ENCODE measurements at places on chromosomes 12 and 14.

DNA sequence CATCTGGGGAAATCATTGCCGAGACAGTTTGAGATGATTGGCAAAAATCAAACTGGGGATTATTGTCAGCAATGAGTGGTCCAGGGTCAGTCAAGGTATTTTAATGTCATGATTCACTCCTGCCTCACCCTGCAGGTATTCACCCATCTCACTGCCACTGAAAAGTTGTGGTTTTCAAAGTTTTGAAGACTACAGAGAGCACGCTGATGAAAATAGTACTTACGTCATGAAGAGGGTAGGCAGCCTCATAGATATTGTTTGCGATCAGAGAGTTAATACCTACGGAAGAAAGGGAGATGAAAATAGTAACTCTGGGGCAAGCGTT lies 138.0 kb downstream of the ANO2 start:
- DNase-seq: no peak

- DNase-seq: no peak
These were observed 270.3 kb downstream of the FBXL14 start for GRCh38 chr12:1324099-1324498.

DNA sequence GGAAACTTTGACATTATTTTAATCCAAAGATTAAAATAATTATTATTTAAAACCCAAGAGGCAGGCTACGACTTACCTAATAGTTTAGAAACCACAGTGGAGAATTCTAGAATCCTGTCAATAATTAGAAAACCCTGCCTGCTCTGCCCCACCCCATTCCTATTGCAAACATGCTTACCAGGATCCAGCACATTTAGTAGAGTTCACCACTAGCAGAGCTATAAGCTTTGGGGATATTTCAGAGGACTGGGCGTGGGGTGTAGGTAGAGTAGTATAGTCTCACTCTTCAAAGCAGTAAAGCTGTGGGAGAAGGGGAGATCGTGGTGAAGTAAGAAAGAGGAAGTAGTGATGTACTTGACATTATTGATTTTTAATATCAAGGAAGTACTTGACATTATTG lies 100.3 kb downstream of the FIGNL2 start:
- DNase-seq: no peak

- no peak for DNase-seq
These were observed 181.5 kb upstream of the ATP2B1 start for GRCh38 chr12:89890161-89890560.

DNA sequence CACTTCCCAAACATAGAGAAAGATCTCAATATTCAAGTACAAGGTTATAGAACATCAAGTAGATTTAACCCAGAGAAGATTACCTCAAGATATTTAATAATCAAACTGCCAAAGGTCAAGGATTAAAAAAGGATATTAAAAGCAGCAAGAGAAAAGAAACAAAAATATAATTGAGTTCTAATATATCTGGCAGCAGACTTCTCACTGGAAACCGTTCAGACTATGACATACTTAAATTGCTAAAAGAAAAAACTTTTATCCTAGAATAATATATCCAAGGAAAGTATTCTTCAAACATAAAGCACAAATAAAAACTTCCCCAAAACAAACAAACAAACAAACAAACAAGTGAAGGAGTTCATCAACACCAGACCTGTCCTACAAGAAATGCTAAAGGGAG lies 92.4 kb downstream of the FSCB start:
- DNase-seq: no peak

- DNase-seq: no peak
These were observed 11.4 kb downstream of the CAND1 start for GRCh38 chr12:67280572-67280971.

DNA sequence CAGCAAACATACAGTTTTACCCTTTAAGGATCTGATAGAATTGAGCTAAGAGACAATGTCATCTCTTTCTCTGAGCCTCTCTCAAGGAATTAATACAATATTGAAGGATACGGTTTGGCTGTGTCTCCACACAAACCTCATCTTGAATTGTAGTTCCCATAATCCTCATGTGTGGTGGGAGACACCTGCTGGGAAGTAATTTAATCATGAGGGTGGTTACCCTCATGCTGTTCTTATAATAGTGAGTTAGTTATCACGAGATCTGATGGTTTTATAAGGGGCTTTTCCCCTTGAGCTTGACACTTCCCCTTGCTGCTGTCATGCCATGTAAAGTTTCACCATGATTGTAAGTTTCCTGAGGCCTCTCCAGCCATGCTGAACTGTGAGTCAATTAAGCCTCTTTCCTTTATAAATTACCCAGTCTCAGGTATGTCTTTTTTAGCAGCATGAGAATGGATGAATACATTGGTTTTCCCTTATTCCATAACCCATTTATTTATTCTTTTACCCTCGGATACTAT lies 47.6 kb downstream of the TMEM30B start:
- DNase-seq: peak; percentile 6

GRCh38 chr14:57707219-57707618 lies 158.7 kb downstream of the SLC35F4 start:
- DNase-seq: peak; percentile 14

DNA sequence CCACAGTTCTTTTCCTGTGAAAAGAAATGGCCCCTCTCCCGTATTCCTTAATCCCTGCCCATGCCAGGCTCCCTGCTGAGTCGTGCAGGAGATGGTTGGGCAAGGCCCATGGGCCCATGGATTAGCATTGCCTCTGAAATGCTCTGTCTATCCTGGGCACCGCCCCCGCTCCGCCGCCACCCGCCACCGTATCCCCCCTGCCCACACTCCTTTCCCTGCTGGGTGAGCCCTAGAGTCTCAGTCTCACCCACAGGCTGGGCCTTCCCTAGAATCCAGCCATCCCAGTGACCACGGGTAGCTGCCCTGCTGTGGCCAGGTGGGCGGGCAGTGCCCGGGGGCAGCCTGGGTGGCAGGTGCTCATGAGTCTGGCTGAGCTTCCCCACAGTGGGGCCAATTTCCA lies 50.6 kb downstream of the TSPAN11 start:
- no peak for DNase-seq
